ENCODE measurements at places on chromosomes 12 and 14. TPM values are rescaled to one million over a fixed set of nuclear protein-coding genes. Genes with fewer than 3 reads are reported as not detected.

DNA sequence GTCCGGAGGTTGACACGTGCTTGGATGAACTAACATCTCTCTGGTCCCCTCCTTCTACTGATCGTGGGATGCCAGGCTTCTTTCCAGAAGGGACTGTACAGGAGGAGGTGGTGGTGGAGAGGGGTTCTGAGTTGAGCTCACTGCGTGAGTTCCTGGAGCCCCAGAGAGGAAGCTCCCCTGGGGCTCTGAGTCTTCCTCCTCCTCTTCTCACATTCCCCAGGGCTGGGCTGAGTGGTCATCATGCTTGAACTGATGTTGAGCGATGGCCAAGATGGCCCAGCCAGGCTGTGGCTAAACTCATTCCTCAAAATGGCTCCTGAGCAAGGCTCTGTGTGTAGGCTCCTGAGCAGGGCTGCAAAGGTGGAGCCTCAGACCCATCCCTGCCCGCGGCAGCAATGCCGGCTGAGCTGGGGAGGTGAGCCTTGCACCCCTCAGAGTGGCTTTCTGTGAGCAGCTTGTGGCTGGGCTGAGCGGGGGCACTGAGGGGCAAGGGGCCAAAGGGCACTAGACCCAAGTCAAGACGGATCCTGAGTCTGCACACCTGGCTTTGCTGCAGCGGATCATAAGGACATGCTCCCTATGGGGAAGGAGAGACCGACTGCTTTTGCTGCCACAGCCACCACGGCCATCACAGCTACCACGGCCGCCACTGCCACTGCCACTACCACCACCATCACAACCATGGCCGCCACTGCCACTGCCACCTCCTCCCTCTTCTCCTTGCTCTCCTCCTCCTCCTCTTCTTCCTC, 35.4 kb downstream of the MEG3 start:
- DNase-seq: no peak

GRCh38 chr14:76844223-76844622, 18.0 kb downstream of the LRRC74A start:
- DNase-seq: peak; percentile 61

DNA sequence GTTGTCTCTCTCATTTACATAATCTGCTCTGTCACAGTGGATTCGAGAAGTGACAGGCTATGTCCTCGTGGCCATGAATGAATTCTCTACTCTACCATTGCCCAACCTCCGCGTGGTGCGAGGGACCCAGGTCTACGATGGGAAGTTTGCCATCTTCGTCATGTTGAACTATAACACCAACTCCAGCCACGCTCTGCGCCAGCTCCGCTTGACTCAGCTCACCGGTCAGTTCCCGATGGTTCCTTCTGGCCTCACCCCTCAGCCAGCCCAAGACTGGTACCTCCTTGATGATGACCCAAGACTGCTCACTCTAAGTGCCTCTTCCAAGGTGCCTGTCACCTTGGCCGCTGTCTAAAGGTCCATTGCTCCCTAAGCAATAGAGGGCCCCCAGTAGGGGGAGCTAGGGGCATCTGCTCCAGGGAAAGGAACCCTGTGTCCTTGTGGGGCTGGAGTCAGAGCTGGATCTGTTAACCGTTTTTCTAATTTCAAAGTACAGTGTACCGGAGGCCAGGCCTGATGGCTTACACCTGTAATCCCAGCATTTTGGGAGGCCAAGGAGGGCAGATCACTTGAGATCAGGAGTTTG, 5.1 kb downstream of the ERBB3 start:
- DNase-seq: peak; percentile 81

- DNase-seq: peak; percentile 71
These were observed 87.3 kb downstream of the PHLDA1 start for GRCh38 chr12:75944097-75944904.

RPS6KL1 gene
- total RNA-seq: 11.6 TPM

DNA sequence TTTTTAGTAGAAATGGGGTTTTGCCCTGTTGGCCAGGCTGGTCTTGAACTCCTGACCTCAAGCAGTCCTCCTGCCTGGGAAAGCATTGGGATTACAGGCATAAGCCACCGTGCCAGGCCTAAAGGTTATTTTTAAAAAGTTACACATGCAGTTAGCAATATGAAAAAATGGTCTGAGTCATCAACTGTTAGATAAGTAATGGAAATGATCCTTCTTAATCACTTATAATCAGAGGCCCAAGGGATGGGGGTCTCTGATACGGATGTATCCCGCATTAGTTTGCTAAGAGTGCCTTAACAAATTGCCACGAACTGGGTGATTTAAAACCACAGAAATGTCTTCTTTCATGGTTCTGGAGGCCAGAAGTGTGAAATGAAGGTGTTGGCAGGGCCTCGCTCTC, 54.1 kb upstream of the FERMT2 start:
- no peak for DNase-seq

ASCL1 gene
- total RNA-seq: not detected

GRCh38 chr12:82595941-82596340, 90.8 kb upstream of the TMTC2 start:
- no peak for DNase-seq

DNA sequence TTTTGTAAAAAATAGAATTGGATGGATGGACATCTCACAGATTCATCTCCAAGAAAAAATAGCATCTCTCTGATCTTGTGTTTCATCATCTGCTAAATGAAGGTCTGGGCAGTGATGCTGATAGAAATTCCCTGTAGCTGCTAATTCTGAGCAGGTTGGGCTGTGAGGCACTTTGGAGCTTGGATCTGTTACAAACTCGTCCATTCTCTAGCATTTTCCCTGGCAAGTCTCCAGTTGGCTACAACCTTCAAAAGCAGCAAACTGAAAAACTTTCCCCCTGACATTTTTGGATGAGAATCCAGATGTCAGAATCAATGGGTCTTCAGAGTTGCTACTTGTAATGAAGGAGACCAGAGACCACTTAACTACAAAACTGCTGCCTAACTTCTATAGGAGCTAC, 72.7 kb downstream of the TPH2 start:
- no peak for DNase-seq

GLIPR1 gene
- total RNA-seq: 0.04 TPM

GRCh38 chr12:12209675-12210074, 57.2 kb downstream of the LRP6 start:
- no peak for DNase-seq

GRCh38 chr12:12823300-12823699, 10.2 kb downstream of the DDX47 start:
- no peak for DNase-seq

DNA sequence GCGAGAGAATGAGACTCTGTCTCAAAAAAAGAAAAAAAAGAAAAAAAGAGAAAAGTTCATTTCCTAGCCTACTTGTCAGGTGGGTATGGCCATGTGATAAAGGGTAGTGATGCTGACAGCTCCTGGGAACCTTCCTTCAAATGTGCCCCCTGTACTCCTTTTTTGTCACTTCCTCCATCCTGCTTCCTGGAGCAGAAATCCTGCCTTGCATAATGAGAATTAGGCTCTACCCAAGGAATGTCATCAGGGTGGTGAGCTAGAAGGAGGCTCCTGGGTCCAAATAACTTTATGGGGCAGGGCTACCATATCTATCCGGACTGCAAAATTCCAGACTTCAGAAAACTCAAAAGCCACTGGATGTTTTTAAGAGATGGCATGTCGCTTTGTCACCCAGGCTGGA, 27.8 kb upstream of the FBXO34 start:
- DNase-seq: no peak

MYF6 gene
- total RNA-seq: not detected

ARHGEF40 gene
- 44.6 TPM for total RNA-seq
